ENCODE measurements at places on chromosomes 3 and 15.

DNA sequence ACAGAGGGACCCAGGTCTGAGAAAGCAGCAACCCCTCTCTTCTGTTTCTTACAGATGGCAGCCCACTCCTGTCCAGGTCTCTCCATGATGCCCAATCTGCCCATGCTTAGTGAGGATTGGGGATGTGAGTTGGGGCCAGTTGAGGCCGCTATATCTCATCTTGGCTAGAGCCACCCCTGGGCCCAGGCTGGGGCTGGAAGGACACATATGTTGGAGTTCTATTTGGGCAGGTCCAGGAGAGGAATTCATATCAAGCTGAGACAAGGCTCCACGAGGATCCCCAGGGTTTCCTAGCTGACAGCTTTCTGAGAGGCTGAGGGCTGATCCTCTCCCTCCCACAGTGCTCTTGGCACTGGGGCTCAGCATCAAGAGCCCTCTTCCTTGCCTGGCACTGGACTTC is 11.4 kb downstream of the TGM5 start:
- DNase-seq: no peak

DNA sequence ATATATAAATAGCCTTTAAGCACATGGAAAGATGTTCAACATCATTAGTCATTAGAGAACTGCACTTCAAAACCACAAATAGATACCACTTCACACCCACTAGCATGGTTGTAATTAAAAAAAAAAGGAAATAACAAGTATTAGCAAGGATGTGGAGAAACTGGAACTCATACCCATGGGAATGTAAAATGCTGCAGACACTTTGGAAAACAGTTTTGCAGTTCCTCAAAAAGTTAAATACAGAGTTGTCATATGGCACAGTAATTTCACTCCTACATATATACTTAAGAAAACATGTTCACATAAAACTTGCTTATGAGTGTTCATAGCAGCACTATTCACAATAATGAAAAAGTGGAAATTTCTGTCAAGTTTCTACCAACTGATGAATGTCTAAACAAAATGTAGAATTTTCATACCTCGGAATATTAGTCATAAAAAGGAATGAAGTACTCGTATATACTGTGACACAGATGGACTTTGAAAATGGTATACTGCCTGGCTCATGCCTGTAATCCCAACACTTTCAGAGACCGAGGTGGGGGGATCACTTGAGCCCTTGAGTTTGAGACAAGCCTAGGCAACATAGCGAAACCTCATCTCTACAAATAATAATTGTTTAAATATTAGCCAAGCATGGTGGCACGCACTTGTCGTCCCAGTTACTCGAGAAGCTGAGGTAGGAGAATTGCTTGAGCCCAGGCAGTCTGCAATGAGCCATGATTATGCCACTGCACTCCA is 28.1 kb downstream of the BCL2A1 start:
- DNase-seq: no peak

- DNase-seq: peak; percentile 82
Observed at GRCh38 chr3:156483426-156483825, 71.5 kb downstream of the SSR3 start.

DNA sequence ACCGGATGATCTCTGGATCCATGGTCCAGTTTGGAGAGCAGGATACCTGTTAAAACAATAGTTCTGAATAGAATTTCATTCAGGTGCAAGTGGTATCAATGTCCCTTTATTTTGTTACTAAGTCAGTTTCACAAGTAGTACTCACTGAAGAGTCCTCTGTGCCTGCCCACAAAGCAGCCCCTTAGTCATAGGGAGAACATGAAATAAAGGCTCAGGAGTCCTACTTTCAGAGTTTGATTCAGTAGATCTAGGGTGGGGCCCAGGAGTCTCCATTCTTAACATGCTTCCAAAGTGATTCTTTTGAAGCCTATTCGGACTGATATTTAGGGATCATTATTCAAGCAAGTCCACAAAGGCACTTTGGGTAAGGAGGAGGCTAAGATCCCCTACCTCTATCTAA is 79.8 kb upstream of the ACKR4 start:
- no peak for DNase-seq

DNA sequence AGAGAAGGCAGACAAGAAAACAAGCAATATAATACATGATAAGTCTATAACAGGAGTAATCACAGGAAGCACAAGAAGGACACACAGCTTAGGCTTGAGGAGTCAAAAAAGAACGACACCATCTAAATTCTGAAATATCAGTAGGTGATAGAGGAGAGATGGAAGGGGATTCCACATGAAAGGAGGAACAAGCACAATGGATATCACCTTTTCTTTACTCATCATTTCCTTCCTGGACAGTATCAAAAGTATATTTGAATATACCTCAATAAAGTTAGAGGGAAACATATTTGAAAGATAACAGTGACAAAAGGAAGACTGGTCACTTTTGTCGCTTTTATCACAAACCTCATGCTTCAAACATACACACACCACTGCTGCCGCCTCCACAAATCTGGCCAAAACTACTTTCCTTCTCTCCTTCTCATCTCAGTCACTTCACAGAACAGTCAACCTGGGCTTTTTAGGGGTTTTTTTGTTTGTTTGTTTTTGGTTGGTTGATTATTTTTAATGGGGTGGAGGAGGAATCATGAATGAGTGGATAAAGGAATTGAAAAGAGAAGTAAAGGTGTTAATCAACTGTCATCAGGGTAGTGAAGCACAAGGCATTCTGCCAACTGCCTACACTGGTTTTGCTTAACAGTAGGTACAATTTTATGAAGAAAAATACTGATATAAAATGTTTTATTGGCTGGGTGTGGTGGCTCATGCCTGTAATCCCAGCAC is 18.5 kb downstream of the DENND4A start:
- DNase-seq: peak; percentile 55
